ENCODE measurements at places on chromosomes 3 and 15.

DNA sequence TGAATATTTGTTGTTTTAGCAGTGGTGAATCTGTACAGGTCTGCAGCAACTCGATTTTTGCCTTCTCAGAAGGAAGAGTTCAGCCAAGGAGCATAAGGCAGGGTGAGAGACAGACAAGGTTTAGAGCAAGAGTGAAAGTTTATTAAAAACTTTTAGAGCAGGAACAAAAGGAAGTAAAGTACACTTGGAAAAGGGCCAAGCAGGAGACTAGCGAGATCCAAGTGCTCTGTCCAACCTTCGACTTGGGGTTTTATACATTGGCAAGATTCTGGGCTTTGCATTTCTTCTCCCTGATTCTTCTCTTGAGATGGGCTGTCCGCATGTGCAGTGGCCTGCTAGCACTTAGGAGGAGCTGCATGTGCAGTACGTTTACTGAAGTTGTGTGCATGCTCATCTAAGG lies 46.7 kb upstream of the AADACL2 start:
- no peak for DNase-seq

- peak; percentile 45 for DNase-seq
Measured at GRCh38 chr15:63877713-63878271, 44.0 kb upstream of the HERC1 start.

GRCh38 chr15:90711418-90711824 lies 5.7 kb upstream of the BLM start:
- no peak for DNase-seq

- no peak for DNase-seq
Measured at GRCh38 chr3:33956206-33956605, 157.8 kb downstream of the PDCD6IP start.

- no peak for DNase-seq
Measured at GRCh38 chr3:76111808-76112207, 326.5 kb upstream of the ZNF717 start.

DNA sequence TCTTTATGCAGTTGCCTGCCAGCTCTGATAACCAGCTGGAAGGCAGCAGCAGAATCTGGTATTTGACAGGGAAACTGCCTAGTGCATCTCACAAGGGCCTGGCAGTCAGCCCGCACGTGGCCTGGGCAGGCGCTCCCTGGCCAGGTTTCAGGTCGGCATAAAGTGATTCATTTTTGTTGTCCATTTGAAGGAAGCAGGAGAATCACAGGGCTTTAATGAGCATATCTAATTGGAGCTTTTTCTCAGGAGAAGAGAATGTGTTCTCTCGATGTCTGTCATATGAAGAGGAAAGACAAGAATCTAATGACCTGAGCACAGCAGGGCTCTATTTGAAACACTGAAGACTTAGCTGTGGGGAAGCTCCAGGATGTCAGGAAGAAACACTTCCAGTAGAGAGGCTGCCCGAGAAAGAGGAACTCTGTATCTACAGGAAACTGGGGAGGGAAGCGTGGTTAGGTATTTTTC lies 98.8 kb upstream of the MB21D2 start:
- DNase-seq = no peak
